Iris pigment epithelial cell (primary cell): ENCODE measurements at places on chromosomes 11 and 22.

DNA sequence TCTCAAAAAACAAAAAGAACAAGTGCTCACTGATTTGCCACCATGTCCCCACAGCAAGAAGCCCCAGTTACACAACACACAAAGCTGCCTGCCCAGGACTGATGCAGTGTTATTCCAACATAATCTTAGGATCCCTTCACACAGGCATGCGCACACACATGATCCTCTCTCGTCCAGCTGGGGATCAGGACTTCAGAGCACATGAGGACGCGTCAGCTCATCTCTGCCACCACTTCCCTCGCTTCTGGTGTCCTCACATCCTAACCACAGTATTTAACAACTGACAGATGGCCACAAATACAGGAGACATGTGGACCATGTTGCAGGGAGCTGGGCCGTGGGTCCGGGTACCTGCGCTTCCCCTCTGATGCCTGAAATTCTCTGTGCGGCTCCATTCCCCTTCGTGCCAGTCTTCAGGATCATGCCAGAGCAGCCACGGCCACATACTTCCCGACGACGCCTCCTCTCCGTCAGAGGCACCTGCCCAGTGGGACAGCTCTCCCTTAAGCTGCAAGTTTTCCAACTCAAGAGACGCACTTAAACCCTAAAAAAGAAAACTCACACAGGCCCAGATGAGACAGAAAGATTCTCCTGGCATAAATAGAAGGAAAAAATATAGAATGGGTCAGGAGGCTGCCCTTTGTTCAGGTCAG lies 68.3 kb downstream of the PACSIN2 start:
- DNase-seq: no peak

- DNase-seq: peak; percentile 55
Measured at GRCh38 chr11:108854346-108854745, 189.5 kb downstream of the DDX10 start.

DNA sequence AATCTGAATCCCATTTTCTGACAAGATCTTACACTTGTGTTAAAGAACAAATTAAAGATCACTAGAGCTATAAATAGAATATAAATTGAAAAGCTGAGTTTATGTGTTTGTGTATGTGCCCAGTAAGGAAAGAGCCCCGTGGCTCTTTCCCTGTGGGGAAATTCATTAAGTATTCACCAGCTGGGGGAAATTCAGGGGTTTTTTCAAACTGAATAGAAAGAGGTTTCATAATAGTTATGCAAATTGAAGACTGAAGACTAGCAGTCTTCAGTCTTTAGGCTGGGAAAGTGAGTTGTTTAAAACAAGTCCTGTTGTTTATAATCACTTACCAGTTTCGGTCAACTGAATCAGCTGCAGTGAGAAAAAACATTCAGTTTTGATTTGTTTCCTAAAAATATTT lies 11.3 kb upstream of the MS4A7 start:
- DNase-seq: no peak

DNA sequence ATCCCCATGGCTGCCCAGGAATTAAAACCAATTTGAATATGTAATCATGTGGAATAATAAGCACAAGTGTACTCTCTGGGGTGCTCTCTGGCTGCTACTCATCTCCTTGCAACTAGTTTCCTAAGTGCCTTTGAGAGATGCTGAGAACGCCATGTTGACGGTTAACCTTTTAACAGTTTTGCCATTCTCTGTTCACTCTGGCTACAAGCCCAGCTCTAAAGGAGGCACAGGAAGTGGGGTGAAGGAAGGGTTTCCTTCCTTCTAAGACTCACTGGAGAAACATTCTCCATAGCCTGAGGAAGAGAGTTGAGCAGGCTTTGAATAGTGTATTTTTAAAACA lies 122.0 kb upstream of the ZC3H12C start:
- peak; percentile 90 for DNase-seq

GRCh38 chr11:118531597-118532084 lies 649 bp downstream of the TMEM25 start:
- no peak for DNase-seq

DNA sequence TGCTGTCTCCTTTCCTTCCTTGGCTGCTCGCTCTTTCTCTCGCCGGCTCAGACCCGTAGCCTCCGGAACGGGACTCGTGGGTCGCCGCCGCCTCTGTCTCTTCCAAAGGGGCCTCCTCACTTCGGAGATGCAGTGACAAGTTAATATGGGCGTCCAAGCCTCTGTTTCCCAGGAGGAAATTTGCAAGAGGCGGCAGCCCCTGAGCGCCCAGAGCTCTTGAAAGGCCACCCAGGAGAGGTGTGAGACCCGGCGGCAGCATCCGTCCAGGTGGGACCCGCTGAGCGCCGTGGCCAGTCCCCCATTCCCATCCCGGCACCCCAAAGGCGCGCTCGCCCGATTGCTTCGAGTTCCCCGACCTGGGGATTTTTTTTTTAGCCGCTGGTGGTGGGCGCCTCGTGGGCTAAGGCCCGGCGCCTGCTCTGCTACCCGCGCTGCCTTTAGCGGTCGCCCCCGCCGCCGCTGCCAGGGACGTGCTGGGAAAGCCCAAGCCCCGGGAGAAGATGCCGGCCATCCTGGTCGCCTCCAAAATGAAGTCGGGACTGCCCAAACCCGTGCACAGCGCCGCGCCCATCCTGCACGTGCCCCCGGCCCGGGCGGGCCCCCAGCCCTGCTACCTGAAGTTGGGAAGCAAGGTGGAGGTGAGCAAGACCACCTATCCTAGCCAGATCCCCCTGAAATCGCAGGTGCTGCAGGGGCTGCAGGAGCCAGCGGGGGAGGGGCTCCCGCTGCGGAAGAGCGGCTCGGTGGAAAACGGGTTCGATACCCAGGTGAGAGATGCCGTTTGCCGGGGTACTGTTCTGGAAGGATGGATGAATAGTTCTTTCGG lies 772 bp downstream of the NAV2 start:
- peak; percentile 26 for DNase-seq

DNA sequence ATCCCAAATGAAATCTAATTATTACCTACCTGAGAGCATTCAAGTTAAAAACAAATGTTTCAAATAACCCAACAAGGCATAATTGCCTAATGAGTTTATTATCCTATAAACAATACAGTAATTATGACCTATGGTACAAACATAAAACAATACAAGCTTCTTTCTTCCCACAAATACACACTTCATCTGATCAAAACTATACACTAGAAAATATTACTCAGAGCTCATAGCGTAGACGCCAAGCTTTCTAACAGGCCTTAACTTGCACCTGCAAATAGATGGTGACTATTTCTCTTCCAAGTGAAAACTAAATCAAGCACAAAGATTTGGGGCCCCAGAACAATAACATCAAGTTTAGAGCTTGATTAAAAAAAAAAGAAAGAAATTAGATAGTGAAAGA lies 78.1 kb downstream of the SOX6 start:
- no peak for DNase-seq

GRCh38 chr11:19027829-19028595 lies 32.5 kb downstream of the MRGPRX2 start:
- DNase-seq: peak; percentile 73

DNA sequence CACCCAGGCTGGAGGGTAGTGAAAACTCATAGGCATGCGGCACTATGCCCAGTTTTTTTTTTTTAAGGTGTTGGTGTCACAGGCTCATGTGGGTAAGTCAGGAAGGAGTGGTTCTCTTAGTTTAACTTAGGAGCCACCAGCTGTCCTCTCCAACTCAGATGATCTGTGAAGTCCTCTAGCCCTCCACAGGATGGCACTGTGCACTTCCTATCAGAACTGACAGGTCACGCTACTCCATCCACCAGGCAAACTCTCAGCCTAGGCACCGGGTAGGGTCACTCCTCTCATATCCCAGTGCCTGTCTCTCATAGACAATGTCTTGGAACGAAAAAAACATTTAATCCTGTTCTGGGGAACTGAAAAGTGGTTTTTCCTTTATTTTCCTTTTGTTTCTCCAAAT lies 16.5 kb downstream of the NAP1L4 start:
- DNase-seq: peak; percentile 49

DNA sequence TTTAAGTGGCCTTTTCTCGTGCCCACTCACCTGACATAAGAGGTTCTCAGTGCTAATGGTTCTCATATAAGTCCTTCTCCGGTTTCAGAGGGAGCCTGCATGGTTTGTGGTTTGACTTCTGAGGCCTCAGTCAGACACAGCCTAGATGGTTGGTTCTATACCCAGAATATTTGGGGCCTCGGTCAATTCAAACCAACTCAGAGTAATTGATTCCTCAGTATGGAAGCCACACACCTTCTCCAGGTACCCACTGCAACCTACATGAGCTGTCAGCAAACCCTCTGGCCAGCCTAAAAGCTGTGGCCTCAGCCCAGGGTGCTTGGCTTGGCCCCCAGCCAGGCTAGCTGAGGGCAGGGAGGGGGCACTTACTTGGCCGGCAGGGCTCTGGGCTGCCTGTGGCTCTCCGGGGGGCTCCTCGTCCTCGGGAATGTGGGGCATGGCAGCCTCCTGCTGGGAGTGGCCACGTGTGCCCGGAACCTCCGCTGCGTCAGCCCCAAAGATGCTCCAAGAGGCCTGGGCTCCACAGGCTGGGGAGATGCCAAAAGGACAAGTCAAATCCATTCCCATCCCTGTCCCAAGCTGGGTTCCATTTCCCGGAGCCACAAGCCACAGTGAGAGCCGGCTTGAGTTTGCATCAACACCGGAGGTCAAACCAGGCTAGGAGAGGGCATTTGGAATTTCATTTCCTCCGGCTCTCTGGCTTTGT lies 41.7 kb downstream of the IRAG1 start:
- peak; percentile 57 for DNase-seq

- peak; percentile 100 for DNase-seq
Measured at GRCh38 chr22:39960791-39961746, 872 bp downstream of the TMA7B start.

GRCh38 chr11:132728026-132728425 lies 804.3 kb downstream of the OPCML start:
- no peak for DNase-seq

DNA sequence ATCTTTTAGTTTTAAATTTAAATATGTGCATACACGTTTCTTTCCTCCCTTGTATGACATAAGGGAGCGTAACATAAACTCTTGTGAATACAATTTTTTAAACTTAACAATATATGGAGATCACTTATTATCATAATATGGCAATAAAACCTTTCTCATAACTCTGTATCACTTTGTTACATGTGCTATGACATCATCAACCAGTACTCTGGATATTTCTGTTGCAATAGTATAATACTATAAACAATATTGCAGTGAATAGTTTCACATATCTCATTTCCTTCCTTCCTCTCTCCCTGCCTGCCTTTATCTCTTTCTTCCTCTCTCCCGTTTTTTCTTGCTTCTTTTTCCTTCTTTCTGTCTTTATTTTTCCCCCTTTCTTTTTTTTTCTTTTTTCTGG lies 1278.0 kb upstream of the CNTN5 start:
- DNase-seq: peak; percentile 60

DNA sequence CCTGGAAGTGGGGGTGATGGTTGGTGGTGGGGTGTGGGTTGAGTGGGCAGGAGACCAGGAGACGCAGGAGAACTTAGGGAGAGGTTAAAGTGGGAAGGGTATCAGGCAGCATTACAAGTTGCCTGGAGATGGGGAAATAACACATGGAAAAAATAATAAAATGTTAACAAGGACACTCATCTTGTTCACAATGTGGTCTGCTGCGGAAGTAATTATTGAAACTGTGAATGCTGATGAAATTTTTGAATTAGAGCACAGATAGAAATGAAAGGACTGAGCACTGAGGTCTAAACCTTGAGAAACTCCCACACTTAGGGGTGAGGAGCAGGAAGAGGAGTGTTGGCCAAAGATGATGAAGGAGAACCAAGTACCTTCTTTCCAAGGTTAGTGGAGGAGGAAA lies 346.0 kb upstream of the PLET1 start:
- DNase-seq: no peak

GRCh38 chr22:36351921-36352802 lies 35.6 kb downstream of the MYH9 start:
- no peak for DNase-seq

GRCh38 chr22:21849489-21849888 lies 18.0 kb downstream of the MAPK1 start:
- no peak for DNase-seq

DNA sequence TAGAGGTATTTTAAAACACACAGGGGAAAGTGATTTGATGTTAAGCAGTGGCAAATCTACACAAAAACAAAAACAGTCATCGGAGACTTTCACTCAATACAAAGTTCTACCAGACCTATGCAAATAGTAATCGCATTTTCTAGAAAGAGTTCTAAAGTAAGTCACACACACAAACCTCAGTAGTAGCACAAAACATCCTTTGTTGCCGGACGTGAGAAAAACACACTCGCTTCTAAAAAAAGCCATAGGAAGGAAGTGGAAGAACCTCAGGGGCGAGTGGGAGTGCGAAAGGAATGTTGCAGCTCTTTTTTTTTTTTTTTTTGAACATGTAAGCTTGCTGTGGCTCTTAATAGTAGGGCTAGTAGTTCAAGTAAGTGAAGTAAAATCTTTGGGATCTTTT lies 88.9 kb downstream of the MAML2 start:
- DNase-seq: peak; percentile 84

- DNase-seq: no peak
Measured at GRCh38 chr11:82738091-82738490, 4.4 kb upstream of the FAM181B start.

- DNase-seq: no peak
Measured at GRCh38 chr22:32037236-32037635, 5.8 kb upstream of the SLC5A1 start.

- no peak for DNase-seq
Measured at GRCh38 chr22:49703505-49703904, 124.2 kb downstream of the BRD1 start.

- peak; percentile 77 for DNase-seq
Measured at GRCh38 chr11:48055292-48056132, 75.2 kb downstream of the PTPRJ start.

DNA sequence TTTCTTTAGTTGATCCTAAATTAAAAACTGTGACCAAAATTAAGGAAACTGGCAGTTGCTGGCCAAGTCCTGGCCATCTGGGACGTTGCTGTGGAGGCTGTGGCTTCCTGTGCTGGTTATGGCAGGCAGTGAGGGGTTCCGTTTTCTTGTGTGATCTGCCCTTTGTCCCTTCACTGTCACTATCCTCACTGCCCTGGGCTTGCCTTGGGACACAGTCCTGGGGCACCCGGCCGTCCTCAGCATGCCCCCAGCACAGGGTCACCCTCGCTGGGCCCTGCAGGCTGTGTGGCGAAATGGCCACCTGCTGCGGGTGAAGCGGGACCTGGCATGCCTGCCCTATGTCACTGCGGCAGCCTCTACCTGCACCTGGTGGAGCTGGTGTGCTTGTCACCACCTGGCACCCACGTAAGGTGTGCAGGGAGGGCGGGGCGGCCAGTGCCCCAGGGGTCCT lies 52.5 kb upstream of the SLC22A12 start:
- DNase-seq: no peak

DNA sequence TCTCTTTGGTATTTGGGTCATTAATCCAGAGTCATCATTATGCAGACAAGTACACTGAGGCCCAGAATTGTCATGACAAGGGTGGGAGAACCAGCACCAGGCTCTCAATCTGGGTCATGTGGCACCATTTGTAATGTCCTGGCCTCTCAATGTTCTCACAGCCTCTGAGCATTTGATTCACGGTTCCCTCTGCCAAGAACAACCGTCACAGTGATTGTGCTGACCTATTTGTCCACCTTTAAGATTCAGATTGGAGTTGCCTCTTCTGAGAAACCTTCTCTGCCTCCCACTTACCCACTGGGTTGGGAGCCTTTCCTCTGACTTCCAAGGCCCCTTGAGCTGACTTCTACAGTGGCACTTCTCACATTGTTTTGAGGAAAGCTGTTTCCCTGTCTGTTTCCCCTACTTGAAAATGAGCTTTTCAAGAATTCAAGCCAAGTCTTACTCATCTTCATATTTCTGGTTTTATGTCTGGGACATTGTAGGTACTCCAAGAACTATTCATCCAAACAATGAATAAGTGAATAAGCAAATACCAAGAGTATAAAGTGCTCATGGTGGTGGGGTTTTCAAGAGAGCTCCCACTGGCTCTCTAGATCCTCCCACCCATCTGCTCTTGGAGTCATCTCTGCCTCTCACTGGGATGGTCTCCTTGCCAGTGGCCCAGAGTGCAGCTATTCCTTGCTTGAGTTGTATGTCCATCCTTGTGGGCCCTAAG lies 126.4 kb upstream of the E2F8 start:
- DNase-seq: peak; percentile 81
